T-helper 17 cell (primary cell): ENCODE measurements at places on chromosomes 6 and 20. TPM values are rescaled to one million over a fixed set of nuclear protein-coding genes. Genes with fewer than 3 reads are reported as not detected.

GRCh38 chr20:17068084-17068711 lies 158.6 kb upstream of the PCSK2 start:
- DNase-seq = no peak

- no peak for DNase-seq
Observed at GRCh38 chr6:117456998-117457397, 25.5 kb upstream of the DCBLD1 start.

- DNase-seq = no peak
Observed at GRCh38 chr6:98833307-98834059, 891 bp upstream of the POU3F2 start.

Gene THEMIS
- total RNA-seq = 64.7 TPM

DNA sequence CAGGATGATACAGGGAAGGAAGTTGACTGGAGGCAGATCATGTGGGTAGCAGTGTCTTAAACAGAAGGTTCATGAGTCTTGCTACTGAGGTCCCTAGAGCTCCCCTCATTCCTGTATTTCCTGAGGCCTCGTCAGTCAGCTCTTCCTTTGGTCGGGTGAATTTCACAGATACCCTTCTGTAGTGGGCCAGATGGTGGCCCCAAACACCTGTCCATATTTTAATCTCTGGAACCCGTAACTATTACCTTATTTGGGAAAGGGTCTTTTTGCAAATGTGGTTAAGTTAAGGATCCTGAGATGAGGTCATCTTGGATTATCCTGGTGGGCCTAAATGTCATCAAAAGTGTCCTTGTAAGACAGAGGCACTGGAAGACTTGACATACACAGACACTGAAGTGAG lies 9.6 kb downstream of the KCNS1 start:
- no peak for DNase-seq

DNA sequence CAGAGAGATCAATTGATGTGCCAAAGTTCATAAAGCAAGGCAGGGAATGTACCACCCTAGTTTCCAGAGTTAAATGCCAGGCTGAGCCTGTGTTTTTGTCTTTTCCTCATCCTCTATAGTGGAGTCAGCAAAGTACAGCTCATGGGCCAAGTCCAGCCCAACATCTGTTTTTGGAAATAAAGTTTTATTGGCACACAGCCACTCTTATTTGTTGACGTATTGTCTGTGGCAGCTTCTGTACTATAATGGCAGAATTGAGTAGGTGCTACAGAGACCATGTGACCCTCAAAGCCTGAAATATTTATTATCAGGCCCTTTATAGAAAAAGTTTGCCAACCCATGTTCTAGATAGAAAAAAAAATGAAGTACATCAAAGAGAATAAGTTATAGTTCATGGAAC lies 187.0 kb downstream of the TSHZ2 start:
- no peak for DNase-seq

DNA sequence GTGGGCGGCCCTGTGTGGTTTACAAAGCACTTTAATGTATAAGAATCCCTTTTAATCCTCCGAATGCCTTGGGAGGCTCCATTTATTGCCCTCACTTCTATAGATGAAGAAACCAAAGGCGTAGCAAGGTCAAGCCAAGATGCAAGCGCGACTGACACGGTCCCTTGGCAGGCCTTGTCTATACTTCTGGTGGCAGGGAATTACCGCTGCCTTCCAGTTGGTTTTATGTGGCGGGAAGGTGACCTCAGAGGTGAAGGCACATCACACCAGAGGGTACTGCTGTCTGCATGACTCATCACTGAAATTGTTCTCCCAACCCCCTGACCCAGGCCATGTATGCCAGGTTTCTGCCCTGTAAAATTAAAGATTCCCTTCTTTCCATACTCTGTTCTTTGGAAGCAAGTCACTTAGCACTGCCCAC lies 36.1 kb upstream of the NAA20 start:
- no peak for DNase-seq

GRCh38 chr6:16723826-16724225 lies 37.4 kb downstream of the ATXN1 start:
- no peak for DNase-seq

Gene SYNE1
- 165 TPM for total RNA-seq

- no peak for DNase-seq
Observed at GRCh38 chr20:34569598-34569997, 11.1 kb downstream of the MAP1LC3A start.

Gene TINAG
- total RNA-seq = not detected

DNA sequence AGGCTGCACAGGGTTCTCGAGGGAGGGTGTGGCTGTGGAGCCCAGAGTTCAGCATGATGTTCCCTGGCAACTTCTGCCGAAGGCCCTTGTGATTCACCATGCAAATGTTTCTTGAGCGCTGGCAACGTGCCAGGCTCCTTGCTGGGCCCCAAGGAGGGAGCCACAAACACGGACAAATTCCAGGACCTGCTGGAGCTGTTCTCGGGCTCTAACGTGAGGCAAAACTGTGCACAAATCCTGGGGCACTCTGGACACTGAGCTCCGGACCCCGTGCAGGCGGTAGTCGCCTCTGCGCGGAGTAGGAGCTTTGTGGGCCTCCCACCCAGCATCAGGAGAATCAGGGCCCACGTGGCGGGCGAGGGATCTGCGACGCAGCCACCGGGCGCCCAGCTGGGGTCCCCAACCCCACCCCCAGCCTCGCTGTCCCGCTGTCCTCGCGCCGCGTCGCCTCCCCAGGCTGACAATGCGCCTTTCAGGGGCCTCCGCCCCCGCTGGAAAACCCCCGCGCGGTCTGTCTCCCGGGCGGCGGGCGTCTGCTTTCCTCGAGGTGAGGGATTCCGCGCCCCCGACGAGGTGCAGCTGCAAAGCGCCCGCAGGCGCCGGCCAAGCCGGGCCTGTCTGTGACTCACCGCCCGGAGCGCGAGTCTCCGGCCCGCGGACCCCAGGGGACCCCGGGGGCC lies 31.7 kb upstream of the SCUBE3 start:
- DNase-seq = no peak

DNA sequence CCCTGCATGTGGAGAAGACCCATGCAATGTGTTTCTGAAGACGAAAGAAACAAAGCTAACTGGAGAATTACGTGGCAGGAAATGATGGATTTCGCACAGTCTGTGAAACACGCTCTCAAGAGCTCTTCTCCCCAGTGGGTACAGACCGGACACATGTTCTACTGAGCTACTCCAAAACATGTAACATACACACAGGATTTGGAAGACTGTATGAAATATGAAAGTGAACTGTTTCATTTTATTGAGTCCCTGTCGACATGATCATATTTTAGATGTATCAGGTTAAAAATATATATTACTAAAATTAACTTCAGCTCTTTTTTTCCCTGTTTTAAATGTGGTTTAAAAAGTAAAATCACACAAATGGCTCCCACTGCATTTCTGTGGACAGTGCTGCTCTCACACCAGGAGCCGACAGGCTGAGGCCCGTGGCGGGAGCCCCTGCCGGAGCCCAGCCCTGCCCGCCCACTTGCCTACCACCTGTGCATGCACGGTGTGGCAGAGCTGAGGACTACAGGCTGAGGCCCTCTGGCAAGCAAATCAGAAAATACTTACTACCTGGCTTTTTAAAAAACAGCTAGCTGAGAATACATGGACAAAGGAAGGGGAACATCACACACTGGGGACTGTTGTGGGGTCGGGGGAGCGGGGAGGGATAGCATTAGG lies 58.9 kb upstream of the NXT1 start:
- DNase-seq = no peak

GRCh38 chr6:67792996-67793395 lies 842.1 kb upstream of the ADGRB3 start:
- DNase-seq = no peak

- DNase-seq = no peak
Observed at GRCh38 chr6:13066820-13067219, 261.5 kb downstream of the TBC1D7 start.

DNA sequence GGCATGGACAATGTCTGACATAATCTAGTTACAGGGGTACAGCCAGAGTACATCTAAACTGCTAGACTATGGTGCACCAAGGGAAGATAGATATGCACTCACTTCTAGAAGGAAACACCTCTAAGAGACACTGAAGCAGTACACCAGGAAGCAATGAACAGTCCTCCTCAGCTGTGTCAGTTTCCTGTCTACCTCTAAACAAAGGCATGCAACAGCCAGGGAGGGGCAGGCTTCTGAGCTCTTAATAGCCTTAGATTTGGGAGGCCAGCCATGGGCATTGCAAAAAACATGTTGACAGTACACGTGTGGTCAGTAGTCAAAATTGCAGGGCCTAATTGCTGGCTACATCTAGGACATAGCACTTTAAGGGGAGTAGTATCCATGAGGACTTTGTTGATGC lies 21.4 kb downstream of the CRYBG1 start:
- no peak for DNase-seq

Gene MATN4
- total RNA-seq = not detected

DNA sequence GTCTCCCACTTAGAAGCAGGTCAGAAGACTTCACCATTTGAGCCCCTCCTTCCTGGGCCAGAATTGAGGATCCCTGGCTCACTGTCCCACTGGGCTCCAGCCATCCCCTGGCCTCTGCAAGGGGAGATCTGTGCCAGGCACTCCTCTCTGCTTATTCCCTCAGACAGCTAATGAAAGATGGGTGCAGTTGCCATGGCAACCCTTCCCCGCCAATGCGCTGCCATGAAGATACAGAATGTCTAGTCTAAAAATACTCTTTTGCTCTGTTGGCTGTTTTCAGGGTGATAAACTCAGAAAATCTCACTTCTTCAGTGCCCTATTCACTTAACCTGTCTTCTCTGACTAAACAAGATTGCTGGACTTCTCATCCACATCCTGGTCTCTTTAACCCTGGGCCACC lies 13.6 kb upstream of the TTLL2 start:
- DNase-seq = no peak

Gene CLDN20
- total RNA-seq = not detected

- no peak for DNase-seq
Observed at GRCh38 chr6:147986846-147987245, 355.8 kb upstream of the SASH1 start.

Gene IDH3B
- 112 TPM for total RNA-seq

DNA sequence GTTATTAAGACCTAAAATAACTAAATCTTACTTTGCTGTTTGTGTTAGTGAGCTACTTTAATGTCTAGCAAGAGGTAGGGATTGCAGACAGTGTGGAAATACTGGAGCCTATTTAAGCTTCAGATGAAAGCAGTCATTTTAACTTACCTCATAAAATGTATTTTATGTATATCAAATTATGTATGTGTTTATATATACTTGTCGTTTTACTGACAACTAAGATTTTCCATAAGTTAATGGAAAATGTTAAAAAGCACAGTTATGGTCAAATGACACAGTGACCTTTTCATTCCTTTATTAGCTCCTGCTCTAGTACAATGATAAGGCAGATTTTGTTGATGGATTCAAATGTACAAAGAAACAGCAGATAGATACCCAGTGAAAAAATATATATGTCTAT lies 34.6 kb downstream of the QKI start:
- DNase-seq = no peak

Gene CDC5L
- 17.8 TPM for total RNA-seq

DNA sequence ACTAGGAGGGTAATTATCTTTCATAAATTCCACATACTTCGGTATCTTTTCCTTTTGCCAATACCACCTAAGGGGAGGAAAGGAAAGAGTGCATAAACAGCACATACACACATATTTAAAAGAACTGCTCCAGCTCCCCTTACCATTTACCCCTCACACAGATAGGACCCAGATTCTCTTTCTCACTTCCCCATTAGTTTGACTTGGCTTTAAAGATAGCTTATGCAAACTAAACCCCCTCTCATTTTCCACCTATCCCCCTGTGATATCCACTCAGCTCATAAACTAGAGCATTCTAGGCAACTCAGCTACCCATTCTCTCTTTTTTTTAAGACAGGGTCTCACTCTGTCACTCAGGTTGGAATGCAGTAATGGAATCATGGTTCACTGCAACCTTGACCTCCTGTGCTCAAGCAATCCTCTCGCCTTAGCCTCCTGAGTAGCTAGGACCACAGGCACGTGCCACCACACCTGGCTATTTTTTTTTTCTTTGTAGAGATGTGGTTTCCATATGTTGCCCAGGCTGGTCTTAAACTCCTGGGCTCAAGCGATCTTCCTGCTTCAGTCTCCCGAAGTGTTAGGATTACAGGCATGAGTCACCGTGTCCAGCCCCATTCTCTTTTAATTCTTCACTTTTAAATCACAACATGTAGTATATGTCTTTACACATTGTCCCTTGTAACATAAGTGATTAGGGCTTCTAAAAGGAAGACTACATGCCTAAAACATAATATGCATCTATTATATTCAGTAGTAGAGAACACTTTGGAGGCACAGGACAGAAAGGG lies 4.0 kb downstream of the FUCA2 start:
- DNase-seq = no peak

- no peak for DNase-seq
Observed at GRCh38 chr6:103183831-103184411, 1675.8 kb downstream of the HACE1 start.

DNA sequence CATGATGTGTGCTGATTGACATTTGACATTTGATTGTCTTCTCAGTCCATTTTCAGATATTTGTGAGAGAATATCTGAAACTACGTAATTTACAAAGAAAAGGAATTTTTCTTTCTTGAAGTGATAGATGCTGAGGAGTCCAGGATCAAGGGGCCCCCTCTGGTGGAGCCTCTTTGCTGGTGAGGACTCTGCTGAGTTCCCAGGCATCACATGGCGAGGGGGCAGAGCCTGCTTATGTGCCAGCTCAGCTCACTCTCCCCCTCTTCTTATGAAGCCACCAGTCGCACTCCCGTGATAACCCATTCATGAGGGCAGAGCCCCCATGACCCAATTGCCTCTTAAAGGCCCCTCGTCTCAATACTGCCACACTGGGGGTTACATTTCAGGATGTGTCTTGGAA lies 91.3 kb downstream of the RPP40 start:
- DNase-seq = no peak

Gene NKX2-4
- not detected for total RNA-seq

DNA sequence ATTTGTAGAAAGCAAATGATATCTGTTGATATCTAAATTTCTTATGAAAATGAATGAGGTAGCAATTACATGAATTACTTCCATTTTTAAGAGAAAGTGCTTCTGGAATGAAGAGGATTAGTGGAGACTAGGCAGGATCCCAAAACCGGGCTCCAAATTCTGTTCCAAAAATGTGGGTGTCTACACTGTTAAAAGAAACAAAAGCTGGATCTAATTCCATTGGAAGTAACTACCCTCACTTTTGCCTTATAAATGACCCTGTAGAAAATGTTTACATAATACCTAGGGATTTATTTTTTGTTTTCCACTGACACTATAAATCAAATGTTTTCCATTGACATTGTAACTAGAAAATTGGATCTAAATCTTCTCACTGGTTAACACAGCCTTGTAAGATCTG lies 454.9 kb upstream of the JARID2 start:
- no peak for DNase-seq
